ENCODE measurements at places on chromosomes 3 and 15.

DNA sequence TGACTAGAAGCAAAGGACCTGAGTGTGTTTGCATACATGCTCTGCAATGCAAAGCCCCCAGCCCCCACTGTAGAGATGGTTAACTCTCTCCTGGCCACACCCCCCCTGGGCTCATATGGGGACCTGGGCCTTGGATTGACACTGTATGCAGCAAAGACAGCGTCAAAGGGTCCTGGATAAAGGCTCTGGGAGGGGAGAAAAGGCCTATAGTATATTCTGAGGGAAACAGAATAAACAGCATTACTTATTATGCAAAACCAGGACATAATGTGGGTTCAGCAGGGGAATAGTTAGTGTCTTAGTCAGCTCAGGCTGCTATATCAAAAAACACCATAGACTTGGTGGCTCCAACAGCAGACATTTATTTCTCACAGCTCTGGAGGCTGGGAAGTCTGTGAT, 158.7 kb downstream of the APBA2 start:
- no peak for DNase-seq

DNA sequence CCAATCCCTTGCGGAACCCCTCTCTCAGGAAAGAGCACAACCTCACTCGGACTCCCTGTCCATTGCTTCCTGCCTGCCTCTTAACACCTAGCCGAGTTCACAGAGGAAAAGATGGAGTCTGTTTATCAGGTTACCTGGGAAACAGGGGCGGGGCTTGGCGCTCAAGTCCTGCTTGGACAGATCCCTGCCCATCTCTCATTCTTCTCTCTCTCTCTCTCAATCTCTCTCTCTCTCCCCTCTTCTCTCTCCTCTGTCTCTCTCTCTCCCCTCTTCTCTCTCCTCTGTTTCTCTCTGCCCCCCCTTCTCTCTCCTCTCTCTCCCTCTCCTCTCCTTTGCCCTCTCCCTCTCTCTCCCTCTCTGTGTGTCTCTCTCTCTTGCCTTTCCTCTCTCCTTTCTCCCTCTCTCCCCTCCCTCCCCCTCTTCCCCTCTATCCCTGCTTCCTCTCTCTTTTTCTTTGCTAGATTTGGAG, at the start of gene EFHB:
Gene EFHB, minus strand, starts transcription at position 120 of the 469 bp plus-strand sequence. CDS start 199 bp downstream, outside the sequence.
- DNase-seq, result peak; percentile 10

GRCh38 chr3:140931016-140931454, 10.6 kb upstream of the SLC25A36 start:
- no peak for DNase-seq

- no peak for DNase-seq
Observed at GRCh38 chr15:28001641-28002040, 97.5 kb downstream of the OCA2 start.

DNA sequence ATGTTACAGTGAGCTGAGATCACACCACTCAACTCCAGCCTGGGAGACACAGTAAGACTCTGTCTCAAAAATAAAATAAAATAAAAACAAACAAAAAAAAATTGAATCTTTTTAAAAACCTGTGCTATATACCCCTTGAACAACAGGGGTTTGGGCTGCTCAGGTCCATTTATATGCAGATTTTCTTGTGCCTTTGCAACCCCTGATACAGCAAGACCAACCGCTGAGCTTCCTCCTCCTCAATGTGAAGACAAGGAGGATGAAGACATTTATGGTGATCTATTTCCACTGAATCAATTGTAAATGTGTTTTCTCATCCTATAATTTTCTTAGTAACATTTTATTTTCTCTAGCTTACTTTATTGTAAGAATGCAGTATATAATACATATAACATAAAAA, 831.0 kb upstream of the ARPP21 start:
- DNase-seq, result no peak

Measured in activated naive CD8-positive, alpha-beta T cell treated with anti-CD3 and anti-CD28 coated beads for 36 hours (primary cell).